Right hindlimb (tissue), 1 donor: ENCODE measurements at places on chromosomes 6 and 20.
A peak's percentile ranks its signal among the peaks of the same experiment; 100 is the strongest.

- DNase-seq = no peak
Observed at GRCh38 chr6:166245148-166245547, 63.0 kb downstream of the PRR18 start.

DNA sequence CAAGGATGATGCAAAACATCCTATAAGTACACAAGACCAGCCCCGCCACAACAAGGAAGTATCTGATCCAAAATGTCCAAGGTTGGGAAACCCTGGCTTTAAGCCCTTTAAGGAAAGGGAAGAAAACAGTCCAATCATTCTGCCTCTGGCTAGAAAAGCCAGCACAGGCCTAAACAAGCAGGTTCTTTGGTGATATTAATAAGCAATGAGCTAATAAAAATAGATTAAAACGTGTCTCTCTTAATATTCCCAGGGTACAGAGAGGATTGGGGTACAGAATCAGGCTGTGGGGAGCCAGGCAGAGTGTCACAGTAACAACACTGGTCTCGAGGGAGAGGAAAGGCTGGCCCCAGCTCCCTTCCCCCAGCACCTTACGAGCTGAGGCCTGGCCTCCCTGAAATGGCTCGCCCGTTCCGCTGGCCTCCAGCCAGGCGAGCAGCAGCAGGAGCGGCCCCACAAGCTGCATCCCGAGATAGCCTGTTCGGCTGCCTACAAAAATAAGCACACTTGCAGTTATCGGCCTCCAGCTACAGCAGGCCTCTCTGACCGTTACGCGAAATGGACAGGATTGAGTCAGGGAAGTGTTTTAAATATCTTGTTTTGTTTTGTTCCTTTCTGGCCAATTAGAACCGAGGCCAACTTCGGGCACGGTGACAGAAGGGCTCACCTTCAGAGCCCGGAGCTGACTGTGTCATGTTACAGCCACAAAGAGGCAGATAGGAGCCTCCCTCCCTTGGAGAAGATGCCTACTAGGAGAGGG lies 4.0 kb upstream of the ZMYND8 start:
- DNase-seq = peak; percentile 86

GRCh38 chr6:4637691-4638433 lies 138.3 kb upstream of the CDYL start:
- no peak for DNase-seq

GRCh38 chr20:878511-879307 lies 37.4 kb downstream of the ANGPT4 start:
- DNase-seq = peak; percentile 59

DNA sequence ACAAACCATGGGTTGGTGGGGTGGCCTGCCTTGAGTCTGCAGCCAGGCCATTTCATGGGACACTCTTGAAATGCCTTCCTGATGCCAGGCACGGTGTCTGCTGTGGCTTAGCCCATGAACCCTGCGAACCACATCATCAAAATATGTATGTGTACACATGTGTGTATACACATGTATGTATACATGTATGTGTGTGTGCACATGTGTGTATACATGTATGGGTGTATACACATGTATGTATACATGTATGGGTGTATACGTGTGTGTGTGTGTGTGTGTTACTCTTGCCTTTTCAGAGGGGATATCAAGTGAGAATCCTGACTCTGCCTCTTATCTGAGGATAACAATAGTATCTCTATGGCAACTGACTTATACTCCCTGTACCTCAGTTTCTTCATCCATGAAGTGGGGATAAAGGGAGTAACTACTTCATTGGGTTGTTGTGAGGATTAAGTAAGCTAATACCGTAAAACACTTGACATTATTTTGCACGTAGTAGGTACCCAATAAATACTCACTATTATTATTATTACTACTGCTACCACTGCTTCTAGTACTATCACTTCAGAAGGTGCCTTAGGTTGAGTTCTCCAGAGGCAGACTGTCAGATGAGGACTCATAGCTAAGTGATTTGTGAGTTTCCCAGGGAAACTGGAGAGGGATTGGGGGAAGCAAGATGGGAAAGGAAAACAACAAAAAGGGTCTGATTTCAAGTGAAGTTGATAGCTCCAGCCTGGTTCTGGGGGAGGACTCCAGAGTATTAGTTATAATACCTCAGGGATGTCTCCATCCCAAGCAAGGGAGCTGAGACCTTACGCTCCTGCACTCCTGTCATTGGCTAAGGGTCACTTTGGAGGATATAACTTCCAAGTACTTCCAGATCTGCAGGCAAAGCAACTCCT lies 110.5 kb downstream of the VEGFA start:
- DNase-seq = no peak

DNA sequence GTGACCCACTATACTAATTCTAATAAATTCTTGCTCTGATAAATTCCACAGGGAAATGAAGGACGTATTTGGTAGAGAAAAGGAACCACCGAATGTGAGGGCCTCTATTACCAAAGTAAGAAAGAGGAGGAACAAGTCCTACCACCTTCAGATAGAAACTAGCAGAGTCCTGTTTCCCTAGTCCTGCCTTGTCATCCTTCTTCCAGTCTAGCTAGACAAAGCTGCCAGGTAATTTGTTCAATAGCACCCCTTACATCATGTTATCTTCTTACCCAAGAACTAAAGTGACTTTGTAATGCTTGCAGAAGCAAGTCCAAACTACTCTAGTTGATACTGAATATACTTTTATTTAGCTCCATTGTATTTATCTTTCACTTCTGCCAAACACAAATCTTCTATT lies 29.3 kb upstream of the FAM83B start:
- no peak for DNase-seq

DNA sequence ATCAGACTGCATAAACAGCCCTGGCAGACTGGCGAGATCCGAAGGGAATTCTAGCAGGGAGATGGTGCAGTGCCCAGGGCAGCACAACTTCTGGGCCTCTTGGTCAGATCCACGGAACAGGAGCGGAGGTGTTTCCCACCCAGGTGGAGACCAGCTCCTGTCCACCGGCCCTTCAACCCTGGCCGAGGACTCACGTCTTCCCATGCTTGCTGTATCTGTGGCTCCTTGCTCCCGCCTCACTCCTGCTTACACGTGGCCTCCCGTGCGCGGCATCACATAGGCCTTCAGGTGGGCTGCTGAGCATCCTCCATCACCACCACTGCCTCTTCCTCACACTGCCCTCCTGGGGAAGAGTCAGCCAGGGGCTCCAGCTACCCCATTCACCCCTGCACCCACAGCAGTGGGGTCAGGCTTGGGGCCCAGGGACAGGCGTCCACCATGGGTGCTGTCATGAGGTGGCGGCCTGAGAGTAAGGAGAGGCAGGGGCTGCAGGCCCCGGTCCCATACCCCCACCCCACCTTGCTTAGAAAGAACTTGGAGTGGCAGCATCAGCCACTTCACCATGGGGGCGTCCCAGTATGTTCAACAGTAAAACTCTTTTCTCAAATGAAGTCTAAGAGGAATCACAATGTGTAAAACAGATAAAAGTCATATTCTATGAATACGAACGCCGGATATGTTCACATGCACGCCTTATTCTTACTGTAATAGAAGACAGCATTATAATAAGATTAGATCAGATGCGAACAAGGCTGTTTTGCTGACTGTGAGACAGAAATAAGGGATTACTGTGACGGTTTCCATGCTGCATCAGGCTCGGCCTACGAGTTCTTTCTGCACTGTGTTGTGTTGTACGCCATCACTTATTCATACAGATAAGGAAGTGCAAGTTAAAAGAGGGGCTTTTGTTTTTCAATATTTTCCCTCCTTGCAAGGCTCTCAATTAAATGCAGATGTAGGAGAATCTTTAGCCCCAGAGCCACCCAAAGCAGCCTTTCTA lies 165.4 kb downstream of the GRM4 start:
- DNase-seq = no peak

DNA sequence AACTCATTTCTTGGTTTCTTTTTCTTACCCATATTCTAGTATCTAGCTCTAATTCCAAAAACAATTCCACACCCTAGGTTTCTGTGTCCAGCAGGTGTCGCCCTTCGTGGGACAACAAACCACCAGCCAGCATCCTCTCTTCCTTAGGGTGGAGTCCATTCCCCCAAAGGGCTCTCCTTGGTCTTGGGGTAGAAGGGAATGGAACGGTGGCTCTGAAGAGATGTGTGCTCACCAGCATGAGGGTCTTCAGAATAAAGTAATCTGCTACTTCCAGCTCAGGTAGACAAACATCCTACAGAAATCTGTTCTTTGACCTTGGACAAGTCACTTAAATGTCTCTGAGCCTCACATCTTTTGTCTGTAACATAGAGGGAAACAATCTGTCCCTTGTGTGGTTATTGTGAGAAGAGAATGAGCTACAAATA lies 7.2 kb downstream of the HLA-DMB start:
- DNase-seq = peak; percentile 79

DNA sequence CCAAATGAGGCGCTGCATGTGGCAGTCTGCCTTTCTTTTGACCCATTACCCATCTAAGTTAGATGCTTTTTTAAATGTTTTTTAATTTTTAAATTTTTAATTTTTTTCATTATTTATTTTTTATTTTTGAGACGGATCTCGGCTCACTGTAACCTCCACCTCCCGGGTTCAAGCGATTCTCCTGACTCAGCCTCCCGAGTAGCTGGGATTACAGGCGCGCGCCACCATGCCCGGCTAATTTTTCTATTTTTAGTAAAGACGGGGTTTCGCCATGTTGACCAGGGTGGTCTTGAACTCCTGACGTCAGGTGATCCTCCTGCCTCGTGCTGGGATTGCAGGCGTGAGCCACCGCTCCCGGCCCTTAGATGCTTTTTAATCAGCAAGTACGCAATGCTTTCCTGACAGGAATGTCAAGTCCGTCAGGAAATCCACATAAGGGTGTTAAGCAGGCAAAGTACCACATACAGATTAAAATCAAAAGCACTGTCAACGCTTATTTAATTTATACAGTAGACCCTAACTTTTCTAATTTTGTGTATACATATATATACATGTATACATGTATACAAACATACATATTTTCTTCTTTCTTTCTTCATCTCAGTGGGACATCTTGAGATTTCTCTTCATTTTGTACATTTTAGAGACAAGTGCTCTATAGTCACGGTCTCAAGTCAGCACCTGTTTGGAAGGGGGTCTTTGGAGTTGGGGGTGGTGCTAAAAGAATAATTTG lies 995 bp upstream of the GSTA4 start:
- DNase-seq = peak; percentile 62

DNA sequence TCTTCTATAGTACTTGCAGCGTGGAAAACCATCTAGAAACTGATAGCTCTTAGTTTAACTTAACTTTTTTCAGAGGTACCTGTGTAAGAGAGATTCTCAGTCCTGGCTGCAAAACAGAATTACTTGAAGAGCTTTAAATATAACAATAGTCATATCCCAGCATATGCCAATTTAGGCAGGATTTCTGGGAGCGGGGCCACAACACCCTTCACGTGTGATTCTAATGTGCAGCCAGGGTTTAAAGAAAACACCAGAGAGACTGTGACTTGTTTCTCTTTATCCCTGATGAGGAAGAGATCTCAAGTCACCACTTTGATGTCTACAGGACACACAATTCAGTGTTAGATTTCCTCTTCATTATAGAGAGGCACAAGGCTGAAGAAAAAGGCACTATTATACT lies 103.7 kb downstream of the PDSS2 start:
- DNase-seq = peak; percentile 18

- DNase-seq = no peak
Observed at GRCh38 chr6:154951345-154952200, 43.5 kb upstream of the TIAM2 start.

- no peak for DNase-seq
Observed at GRCh38 chr20:40489886-40490285, 199.2 kb downstream of the MAFB start.

DNA sequence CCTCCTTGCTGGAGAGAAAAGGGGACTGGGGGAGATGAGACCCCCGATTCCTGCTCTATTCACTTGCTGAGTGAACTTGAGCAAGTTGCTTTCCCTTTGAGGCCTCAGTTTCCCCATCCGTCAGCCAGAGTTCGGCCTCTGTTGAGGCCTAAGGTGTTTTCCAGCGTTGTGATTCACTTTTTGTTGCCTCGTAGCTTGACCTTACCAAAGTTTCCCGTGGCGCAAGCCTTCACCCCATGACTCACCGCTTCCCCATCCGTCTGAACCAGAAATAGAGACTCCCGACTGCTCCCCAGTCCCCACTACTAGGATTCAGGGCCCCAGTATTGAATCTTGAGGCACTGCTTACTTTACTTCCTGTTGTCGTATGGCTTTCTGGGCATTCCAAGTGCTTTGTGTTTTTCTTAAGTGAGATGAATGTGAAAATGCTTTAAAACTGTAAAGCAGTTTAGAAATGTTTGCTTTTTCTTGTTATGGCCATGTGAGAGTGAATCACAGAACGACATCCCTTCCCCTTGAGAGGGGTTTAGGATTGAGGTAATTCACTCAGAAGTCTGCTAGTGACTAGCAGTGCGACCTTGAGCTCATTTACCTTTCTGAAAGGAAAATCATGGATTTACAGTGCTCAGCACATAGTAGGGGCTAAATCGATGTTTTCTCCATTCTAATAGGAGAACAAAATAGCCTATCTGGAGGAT lies 1.2 kb downstream of the CHMP4B start:
- DNase-seq = peak; percentile 32
